ENCODE measurements at places on chromosomes 7 and 10.

- no peak for ATAC-seq
Observed at GRCh38 chr7:29416938-29417305, 146.7 kb upstream of the PRR15 start.

DNA sequence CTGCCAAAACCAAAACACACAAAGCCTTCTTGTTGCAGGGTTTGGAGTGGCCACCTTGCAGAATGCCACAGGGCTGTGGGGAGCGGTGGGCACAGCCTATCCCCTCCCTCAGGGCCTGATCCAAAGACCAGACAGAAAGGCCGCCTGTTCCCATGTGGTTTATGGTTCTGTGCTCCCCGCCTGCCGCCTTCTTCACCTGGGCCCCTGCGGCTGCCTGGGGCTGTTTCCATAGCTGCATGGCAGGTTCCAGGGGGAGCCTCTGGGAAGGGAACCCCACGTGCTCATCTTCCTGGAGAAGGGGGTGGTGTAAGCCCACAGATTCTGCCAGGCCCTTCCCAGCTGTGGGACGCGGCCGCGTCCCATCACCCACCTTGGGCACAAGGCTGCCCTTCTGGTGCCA, 70.7 kb upstream of the EZH2 start:
- no peak for ATAC-seq

- ATAC-seq = no peak
Observed at GRCh38 chr10:130301021-130301892, 165.1 kb downstream of the GLRX3 start.

DNA sequence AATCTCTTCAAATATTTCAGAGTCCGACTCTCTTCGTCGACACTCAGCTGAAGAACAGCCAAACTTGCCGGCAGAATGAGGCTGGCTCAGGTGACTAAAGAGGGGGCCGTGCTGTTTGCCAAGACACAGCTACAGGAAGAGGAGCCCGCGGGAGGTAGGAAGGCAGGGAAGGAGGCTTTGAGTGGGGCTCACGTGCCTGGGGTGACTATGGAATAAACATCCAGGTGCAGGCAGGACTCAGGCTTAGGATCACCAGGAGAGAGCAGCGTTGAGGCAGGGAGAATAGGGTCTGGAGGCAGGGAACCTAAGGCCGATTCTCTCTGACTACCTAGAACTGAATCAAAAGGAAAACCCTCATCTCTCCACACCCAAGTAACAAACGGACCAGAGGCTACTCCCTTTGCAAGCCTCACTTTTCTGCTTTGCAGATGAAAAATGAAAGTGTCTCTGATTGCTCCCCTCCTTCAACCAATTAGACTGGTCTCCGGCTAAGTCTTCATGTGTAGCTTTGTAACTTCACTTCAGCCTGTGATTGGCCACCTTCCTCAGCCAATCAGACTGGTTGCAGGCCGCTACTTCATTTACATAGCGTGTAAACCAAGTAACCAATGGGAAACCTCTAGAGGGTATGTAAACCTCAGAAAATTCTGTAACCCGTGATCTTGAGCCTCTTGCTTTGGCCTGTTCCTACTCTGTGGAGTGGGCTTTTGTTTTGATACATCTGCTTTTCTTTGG, 19.7 kb upstream of the BNIP3 start:
- ATAC-seq = no peak

- no peak for ATAC-seq
Observed at GRCh38 chr10:133608855-133609254, 17.7 kb downstream of the FRG2B start.

DNA sequence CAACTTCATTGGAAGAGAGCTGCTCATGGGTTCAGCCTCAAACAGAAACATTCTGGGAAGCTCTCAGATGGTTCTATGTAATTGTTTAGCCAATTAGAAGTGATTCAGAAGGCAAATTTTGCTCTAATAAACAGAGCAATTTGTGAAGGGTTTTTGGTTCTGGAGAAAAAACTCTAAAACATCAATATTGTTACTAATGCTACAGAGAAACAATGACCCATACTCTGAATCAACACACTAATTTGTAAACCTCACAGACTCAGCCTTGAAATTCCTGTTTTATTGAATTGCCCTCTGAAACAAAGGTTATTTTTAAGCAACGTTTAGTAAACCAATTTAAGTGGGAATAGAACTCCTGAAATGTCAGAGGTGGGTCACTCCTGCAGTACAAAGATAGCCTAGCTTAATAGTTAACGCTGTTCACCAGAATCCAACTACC, 171.6 kb upstream of the SVIL start:
- ATAC-seq = no peak

DNA sequence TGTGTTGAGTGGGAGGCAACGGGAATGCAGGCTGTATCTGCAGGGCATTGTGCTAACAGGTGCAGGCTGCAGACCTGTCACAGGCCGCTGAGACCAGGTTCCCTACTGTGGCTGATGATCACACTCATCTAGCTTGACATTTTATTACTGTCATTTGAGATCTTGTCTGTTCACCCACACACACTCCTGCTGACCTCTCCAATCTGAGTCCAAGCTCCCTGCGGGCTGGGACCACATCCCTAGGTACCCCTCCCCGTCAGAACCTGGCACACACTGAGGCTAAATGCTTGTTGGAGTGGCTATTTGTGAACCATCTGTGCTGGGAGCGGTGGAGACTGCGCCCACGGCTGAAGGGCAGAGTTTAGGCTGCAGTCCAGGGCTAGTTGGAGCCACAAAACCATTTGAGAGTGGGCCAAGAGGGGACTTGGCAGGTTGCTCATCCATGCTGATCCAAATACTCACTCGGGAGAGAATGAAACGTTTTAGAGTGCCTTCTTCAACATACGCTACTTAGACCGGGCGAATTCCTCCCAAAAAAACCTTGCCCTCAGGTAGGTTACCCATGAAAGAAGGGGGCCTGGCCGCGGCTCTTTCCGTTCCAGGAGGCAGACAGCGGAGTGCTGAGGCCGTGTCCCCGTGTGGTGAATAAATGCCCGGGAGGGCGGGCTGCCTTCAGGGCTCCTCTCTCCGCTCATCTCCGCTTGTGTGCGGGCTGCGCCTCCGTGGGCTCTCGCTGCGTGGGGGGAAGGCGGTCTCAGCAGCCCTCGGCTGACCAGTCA, 164.4 kb downstream of the RGS10 start:
- peak; percentile 11 for ATAC-seq

DNA sequence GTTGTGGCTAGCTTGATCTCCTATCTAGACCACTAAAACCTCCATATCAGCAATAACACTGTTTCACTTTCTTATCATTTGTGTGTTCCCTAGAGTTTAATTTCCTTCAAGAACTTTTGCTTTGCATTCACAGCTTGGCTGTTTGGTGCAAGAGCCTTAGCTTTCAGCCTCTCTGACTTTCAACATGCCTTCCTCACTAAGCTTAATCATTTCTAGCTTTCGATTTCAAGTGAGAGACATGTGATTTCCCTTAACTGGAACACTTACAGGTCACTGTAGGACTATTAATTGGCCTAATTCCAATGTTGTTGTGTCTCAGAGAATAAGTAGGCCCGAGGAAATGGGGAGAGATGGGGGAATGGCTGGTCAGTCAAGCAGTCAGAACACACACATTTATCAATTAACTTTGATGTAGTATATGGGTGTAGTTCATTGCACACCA, 10.6 kb upstream of the BPGM start:
- no peak for ATAC-seq

Measured in motor neuron (in vitro differentiated cells).